Central memory CD4-positive, alpha-beta T cell (primary cell): ENCODE measurements at places on chromosomes 1 and 21.

- peak; percentile 39 for DNase-seq
These were observed 15.1 kb downstream of the MCL1 start for GRCh38 chr1:150564051-150564991.

GRCh38 chr1:117644696-117645311 lies 39.0 kb downstream of the TENT5C start:
- DNase-seq, result no peak

- DNase-seq, result peak; percentile 45
These were observed 280.5 kb upstream of the SGIP1 start for GRCh38 chr1:66253330-66253921.

- no peak for DNase-seq
These were observed 24.6 kb downstream of the ST7L start for GRCh38 chr1:112594208-112594876.

- DNase-seq, result peak; percentile 46
These were observed 18.5 kb downstream of the ALDH4A1 start for GRCh38 chr1:18883636-18884418.
